ENCODE measurements at places on chromosomes 7 and 10.
A peak's percentile ranks its signal among the peaks of the same experiment; 100 is the strongest.

DNA sequence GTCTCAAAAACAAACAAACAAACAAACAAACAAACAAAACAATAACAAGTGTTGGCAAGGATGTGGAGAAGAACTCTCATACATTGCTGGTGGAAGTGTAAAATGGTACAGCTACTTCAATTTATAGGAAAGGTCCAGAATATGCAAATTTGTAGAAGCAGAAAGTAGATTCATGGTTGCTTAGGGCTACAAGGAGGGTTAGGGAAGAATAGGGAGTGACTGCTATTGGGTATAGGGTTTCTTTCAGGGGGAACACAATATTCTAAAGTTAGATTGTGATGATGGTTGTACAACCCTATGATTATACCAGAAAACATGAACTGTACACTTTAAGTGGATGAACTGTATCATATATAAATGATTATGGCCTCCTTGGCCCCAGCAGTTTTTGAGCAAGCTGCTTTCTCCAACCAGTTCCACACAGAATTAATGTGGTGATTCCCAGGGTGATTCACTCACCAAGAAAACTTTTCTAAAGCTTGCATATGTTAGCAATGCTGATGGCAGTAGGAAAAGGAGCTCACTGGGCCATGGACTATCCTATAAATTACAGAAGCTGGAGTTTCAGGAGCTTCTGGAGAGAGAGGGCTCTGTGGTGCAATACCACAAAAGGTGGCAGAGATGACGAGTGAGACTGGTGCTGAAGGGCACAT is 52.8 kb upstream of the KCNIP2 start:
- no peak for DNase-seq

- DNase-seq: no peak
These were observed 42.9 kb upstream of the STOX1 start for GRCh38 chr10:68784476-68784875.

GRCh38 chr10:34131152-34131551 is 683.9 kb downstream of the PARD3 start:
- DNase-seq: no peak

DNA sequence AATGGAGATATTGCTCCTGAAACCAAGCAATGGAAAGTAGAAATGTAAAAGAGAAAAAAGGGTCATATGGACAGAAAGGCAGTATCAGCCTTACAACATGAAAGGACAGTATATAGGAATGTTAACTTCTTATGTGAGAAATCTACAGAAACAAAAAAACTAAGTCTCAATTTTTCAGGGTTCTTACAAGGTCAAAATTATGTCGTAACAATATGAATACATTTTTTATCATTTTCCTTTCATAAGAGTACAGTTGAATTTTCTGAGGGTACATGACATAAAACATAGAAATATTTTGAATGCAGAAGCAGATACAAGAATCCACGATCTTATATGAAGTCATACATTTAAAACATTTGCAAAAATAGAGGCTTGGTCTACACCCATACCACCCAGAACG is 10.7 kb downstream of the DNA2 start:
- no peak for DNase-seq

- peak; percentile 70 for DNase-seq
These were observed 20.4 kb downstream of the TEX36 start for GRCh38 chr10:125662584-125662983.

GRCh38 chr7:77565917-77566316 is 28.8 kb downstream of the PTPN12 start:
- DNase-seq: no peak

DNA sequence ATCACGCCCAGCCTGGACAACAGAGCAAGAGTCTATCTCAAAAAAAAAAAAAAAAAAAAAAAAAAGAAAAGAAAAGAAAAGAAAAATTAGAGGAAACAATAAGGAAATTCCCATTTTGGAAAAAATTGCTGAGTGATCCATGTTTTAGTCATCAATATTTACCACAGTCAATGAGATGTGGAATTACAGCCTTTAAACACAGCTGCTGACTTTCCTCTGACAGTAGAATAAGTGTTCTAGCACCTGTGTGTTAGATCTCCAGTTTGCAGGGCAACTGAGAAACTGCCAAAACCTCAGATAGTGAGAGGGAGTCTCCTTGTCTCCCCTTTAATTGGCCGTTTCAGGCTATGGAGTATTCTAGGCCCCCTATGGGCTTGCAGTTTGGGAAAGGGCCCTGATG is 520.1 kb downstream of the KCNMA1 start:
- no peak for DNase-seq

DNA sequence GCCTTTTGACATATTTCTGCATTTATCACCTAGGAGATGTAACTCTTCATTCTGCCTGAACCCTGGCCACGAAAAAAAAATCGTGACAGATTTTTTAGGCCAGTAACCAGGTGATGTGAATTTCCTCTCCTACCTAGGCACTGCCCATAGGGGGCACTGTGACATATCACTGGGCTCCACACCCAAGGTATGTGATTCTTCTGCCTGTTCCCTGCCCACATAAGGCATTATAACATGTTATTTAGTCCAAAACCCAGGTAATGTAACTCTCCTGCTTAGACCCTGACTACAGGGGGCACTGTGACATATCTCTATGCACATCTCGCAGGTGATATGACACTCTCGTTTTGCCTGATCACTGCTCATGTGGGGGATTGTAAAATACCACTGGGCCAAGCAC is 29.5 kb upstream of the ZNF107 start:
- DNase-seq: no peak

GRCh38 chr10:103622935-103623574 is 129.6 kb downstream of the NEURL1 start:
- no peak for DNase-seq

GRCh38 chr7:151087245-151088018 is 1.2 kb downstream of the AGAP3 start:
- DNase-seq: peak; percentile 57

- DNase-seq: no peak
These were observed 315.3 kb downstream of the BMPER start for GRCh38 chr7:34220506-34221185.

GRCh38 chr7:116862951-116863670 is 724 bp downstream of the CAPZA2 start:
- no peak for DNase-seq

DNA sequence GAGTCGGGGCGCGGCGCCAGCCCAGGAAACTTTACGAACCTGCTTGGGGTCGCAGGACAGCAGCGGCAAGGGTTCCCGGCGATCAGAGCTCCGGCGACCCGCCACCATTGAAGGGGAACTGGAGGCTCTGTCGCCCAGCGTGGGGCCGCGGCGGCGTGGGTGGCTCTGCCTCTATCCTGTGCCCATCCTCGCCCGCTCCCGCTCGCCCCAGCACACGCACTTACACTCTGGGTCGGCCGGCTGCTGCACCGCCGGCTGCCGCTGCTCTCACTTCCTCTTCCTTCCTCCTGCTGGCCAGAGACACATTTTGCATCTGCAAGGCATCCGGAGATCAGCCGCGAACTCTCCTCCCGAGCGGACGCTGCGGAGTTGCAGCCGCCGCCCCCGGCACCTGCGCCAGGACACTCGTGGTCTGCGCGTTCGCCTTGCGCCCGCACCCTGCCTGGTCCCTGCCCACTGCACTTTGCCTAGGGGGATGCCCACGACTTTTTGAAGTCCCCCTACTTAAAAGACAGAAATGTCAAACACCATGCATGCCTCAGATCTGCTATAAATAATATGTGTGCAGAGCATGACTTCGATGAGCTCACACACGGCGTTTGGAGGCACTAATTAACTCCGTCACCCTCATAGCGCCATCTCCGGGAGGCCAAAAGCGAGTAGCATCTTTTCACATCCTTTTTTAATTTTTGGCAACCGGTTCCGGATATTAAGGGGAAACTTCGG is at the start of gene ELMO1:
TSS of gene ELMO1 (minus strand) at position 229 of the 726 bp plus-strand sequence. CDS start 106,174 bp downstream, outside the sequence.
- no peak for DNase-seq

- DNase-seq: no peak
These were observed 65.6 kb upstream of the PDGFA start for GRCh38 chr7:585229-585711.

DNA sequence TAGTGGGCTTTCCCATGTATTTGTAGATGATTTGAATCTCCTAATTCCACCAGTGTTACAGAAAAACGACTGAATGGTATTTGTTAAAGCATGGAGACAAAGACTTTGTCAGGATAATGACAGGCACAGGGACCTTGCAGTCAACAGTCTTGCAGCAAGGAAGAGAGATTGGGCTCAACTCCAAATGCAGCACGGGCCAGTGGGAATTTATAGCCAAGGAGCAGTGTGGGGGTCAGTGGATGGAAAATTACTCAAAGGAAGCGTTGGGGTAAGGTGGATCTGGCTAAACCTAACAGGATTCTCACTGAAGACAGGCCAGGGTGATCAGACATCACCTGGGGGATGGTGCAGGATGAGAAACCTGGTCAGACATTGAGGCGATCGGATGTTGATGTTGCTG is 24.3 kb downstream of the CPVL start:
- no peak for DNase-seq

DNA sequence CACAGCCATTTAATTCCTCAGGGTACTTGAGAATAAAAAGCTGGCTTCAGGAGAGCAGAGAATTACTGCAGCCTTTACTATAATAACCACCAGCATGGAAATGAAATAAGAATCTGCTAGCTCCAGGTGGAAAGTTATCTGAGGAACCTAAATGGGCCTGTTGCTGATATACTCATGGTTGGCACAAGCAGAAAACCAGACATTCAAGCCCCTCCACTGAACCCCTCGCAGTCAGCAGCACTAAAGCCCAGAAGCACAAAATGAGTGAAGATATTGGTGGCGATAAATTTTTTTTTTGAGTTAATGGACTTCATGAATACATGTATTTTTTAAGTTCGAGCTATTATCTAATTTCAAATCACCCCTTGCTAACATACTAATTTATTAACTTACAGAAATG is 303.9 kb upstream of the NRP1 start:
- no peak for DNase-seq

DNA sequence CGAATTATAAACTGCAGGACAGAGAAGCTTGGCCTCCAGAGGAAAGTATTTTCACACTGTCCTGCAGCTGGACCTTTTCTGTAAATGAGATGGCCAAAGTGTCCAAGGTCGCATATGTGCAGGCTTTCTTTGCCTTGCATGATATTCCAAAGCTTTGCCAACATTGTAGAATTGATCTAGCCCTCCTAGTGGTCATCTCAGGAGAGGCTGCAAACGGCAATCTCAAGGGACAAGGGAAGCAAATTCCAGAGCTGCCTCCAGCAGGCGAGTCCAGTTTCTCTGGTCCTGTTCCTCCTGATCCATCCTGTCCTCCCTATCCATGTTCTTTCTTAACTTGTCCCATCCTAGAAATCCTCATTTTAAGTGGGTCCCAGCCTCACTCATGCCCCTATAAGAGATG is 373.4 kb upstream of the PCDH15 start:
- DNase-seq: no peak

- DNase-seq: no peak
These were observed 272.4 kb upstream of the CELF2 start for GRCh38 chr10:10745291-10745690.

DNA sequence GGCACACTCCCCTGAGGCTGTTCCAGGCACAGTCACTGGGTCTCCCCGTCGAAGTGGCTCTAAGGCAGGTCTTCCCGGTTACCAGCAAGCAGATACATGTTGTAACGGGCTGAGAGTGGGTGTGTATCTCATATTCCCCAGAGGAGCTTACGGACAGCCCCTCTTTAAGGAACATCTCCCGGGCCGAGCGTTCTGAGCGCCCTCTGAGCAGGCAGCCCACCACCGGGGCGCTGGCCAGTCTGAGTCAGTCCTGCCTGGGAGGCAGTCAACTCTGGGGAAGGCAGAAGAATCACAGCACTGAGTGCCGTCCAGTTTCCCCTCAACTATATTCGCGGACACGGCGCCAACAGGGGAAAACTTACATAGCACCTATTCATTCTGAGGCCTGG is 117.4 kb downstream of the LHPP start:
- DNase-seq: no peak

DNA sequence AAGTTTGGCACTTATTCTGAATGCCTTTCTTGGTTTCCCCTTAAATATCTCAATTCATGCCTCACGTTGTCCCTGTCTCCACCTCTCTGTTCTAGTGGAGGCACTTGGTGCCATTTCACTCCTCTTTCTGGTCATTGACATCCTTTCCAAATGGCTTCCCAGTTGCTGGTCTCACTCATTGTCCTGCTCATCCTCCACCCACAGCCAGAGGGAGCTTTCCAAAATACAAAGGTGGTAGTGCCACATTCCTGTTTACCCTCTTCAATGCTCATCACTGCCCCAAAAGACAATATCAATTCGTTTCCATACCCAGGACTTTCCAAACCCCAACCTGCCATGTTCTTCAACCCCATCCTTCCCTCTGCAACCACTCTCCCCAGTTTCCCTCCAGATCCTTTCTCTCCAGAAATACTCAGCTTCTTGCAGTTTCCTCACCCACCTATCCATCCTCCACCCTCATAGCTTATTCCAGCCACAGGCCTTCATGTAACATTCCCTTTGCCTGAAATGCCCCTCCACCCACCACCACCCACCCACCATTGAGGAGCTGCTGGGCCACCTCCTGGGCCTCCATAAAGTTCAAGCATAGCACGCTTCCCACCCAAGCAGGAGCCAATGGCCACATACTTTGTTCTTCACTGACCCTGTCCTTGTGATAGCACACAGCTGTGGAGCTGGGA is 63.1 kb upstream of the ADRB1 start:
- no peak for DNase-seq

- DNase-seq: no peak
These were observed 148.7 kb upstream of the GPR26 start for GRCh38 chr10:123517426-123517825.

GRCh38 chr7:129779602-129780256 is 168.2 kb downstream of the NRF1 start:
- peak; percentile 64 for DNase-seq

GRCh38 chr10:119377451-119377957 is 165.0 kb downstream of the RGS10 start:
- no peak for DNase-seq

DNA sequence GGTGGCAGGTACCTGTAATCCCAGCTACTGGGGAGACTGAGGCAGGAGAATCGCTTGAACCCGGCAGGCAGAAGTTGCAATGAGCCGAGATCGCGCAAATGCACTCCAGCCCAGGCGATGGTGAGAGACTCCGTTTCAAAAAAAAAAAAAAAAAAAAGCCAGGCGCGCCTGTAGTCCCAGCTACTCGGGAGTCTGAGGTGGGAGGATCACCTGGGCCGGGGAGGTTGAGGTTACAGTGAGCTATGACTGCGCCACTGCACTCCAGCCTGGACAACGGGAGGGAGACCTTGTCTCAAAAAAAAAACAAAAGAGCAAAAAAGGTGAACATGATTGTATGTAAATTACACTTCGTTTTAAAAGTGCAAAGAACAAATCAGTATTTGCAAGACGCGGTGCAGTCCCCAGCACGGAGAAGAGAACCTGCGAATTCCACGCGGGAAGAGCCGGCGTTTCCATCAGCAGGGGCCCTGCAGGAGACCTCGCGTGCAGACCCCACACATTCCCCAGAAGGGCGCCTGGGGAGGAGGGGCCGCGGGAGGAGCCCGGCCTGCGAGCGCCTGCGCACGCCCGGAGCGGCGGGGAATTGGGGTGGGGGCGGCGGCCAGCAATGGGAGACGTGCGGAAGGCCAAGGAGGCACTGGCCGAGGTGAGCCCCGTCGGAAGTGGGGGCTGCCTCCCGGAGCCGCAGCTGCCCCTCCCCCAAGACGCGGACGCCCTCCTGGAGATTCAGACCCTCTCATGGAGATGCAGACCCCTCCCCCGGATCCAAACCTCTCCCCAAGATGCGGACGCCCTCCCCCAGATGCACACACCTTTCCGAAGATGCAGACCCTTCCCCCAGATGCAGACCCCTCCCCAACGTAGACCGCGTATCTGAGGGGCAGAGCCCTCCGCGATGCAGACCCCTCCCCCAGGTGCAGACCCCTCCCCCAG is 16.7 kb upstream of the SUN1 start:
- DNase-seq: no peak

All from LoVo (cell line).